ENCODE measurements at places on chromosomes 5 and 9.

GRCh38 chr5:68139611-68140441 lies 75.7 kb upstream of the PIK3R1 start:
- no peak overlapping the region for H3K27ac ChIP-seq
- H3K36me3 ChIP-seq: no peaks in the 10 kb centered on the region
- DNase-seq: no peak
- H3K27me3 ChIP-seq: no peaks in the 10 kb centered on the region
- no peaks in the 10 kb centered on the region for H3K4me1 ChIP-seq
- H3K4me3 ChIP-seq: no peak overlapping the region

GRCh38 chr5:68949256-68949655 lies 144.6 kb upstream of the SLC30A5 start:
- no peak for DNase-seq
- no peaks in the 10 kb centered on the region for H3K4me1 ChIP-seq
- H3K27me3 ChIP-seq: no peaks in the 10 kb centered on the region

- no peaks in the 10 kb centered on the region for H3K36me3 ChIP-seq
- no peak overlapping the region for H3K4me3 ChIP-seq
- DNase-seq: no peak
Measured at GRCh38 chr9:95626885-95627558, 110.3 kb upstream of the PTCH1 start.

DNA sequence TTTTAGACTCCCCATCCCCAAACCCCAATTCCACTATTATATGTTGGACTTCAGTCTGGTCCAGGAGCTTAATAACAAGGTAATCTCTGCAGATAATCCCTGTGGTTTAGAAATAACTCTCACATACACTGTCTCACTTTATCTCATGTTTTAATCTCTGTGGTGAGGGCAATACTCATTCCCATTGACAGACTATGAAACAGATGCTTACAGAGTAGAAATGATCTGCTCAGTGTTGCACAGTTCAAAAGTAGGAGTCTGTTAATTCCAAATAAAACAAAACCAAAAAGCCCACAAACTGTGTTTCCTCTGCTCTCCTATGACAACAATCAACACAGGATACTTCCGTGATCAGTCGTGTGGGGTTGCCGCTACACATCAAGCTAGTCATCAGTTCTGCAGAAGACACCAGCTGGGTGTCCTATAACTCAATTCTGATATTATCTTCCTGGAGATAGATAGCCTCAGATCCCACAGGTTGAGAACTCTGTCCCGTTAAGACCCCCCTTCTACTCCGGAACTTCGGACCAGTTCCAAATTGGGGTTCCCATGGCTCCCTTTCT lies 26.3 kb upstream of the FANCC start:
- H3K27ac ChIP-seq: no peak overlapping the region
- no peaks in the 10 kb centered on the region for H3K4me1 ChIP-seq
- H3K4me3 ChIP-seq: no peak overlapping the region
- DNase-seq: no peak
- no peaks in the 10 kb centered on the region for H3K27me3 ChIP-seq

GRCh38 chr5:7802855-7803254 lies 48.1 kb downstream of the CFAP90 start:
- H3K27me3 ChIP-seq: no peaks in the 10 kb centered on the region
- H3K4me3 ChIP-seq: no peak overlapping the region

DNA sequence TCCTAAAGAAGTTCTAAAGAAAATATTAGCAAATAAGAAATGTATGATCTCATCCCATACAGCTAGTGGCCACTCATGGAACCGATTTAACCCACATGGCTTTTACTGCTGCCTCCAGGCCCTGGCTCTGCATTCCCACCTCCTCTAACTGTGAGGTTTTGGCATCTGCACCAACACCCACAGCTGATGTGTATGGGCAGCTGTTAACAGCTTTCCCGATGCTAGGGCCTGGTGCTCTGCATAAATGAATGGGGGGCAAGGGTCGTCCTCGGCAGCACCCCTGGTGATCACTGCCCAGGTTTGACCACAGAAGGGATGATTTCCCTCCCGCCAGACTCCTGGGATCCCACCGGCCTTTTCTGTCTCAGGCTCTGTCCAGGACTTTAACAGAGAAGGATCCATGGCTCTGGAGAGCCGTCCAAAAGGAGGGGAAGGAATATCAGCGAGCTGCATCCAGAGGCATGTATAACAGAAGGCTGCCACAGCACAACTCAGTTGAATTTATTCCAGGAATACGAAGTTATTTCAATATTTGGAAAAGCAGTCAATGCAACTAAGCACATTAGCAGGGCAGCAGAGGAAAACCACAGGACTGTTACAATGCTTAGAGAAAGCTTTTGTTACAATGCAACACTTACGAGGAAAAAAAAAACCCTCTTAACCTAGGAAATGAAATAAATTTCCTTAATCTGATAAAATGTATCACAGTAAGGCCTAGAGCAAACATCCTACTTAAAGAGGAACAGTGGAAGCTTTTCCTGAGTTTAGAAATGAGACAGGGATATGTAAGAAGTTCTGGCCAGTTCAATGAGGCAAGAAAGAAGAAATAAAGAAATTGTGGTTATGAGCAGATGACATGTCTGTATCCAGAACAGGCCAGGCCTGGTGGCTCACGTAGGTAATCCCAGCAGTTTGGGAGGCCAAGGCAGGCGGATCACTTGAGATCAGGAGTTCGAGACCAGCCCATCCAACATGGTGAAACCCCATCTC lies 63.1 kb downstream of the NACC2 start:
- H3K27me3 ChIP-seq: no peaks in the 10 kb centered on the region
- no peaks in the 10 kb centered on the region for H3K36me3 ChIP-seq
- no peak overlapping the region for H3K27ac ChIP-seq
- no peaks in the 10 kb centered on the region for H3K4me1 ChIP-seq
- no peak overlapping the region for H3K4me3 ChIP-seq

- H3K27me3 ChIP-seq: no peaks in the 10 kb centered on the region
- DNase-seq: no peak
- no peak overlapping the region for H3K4me3 ChIP-seq
- no peak overlapping the region for H3K27ac ChIP-seq
- no peaks in the 10 kb centered on the region for H3K4me1 ChIP-seq
- H3K36me3 ChIP-seq: no peaks in the 10 kb centered on the region
Measured at GRCh38 chr9:100498592-100498991, 25.6 kb downstream of the TMEFF1 start.

DNA sequence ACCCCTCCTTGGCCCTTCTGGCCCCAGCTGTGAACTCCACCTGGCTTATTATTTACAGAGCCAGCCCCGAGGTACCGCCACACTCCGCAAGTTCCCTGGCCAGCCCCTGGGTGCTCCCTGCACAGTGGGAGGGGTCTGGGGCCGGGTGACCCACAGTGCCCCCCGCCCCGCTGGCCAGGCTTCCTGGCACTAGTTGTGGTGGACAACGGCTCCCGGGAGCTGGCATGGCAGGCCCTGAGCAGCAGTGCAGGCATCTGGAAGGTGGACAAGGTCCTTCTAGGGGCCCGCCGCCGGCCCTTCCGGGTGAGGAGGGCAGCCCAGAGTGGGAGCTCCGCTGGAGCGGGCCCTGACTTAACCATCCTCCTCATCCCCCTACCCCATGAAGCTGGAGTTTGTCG lies 3.9 kb downstream of the MAMDC4 start:
- DNase-seq: no peak
- no peak overlapping the region for H3K4me3 ChIP-seq
- H3K27me3 ChIP-seq: no peaks in the 10 kb centered on the region
- no peaks in the 10 kb centered on the region for H3K4me1 ChIP-seq
- no peak overlapping the region for H3K27ac ChIP-seq

GRCh38 chr9:126211441-126212074 lies 115.1 kb upstream of the MVB12B start:
- H3K4me3 ChIP-seq: no peak overlapping the region
- DNase-seq: no peak
- no peaks in the 10 kb centered on the region for H3K36me3 ChIP-seq

DNA sequence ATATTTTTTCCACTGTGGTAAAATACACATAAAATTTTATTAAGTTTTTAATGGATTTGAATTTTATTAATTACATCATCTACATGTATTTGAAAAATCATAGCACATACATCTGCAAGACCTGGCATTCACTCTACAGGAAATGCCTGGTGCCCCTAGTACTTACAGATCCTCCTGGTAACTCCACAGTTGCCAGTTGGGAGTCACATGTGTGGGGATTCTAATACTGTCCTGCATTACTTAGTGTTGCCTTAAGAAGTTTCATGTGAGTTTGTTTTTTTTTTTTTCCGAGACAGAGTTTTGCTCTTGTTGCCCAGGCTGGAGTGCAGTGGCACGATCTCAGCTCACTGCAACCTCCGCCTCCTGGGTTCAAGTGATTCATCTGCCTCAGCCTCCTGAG lies 18.1 kb downstream of the KDM3B start:
- no peak for DNase-seq
- no peaks in the 10 kb centered on the region for H3K4me1 ChIP-seq
- no peak overlapping the region for H3K4me3 ChIP-seq
- H3K27ac ChIP-seq: no peak overlapping the region
- peaks cover 14% of the 10 kb centered on the region for H3K36me3 ChIP-seq

GRCh38 chr5:112312295-112313275 lies 106.5 kb downstream of the EPB41L4A start:
- no peaks in the 10 kb centered on the region for H3K27me3 ChIP-seq
- H3K27ac ChIP-seq: no peak overlapping the region
- no peaks in the 10 kb centered on the region for H3K4me1 ChIP-seq
- no peak for DNase-seq

DNA sequence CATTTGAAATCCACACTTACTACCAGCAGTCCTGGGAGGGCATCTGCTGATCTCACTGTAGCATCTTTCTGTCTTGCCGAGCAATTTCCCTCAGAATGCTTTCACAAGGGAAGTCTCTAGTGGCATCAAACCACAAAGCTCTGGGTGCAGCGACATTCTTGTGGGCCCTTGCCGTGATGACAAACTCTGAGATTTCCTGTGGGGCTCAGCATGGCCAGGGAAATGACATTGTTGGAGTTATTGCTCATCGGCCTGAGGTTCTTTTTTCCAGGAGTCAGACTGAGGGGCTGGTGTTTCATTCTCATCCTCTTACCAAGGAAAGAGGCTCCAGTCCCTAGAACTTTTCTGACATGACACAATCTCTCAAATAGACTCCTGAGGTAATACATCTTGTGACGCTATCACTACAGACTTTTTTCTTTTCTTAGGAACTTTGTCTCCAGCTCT lies 51.4 kb downstream of the PFDN1 start:
- H3K27me3 ChIP-seq: no peaks in the 10 kb centered on the region
- no peak overlapping the region for H3K4me3 ChIP-seq
- no peaks in the 10 kb centered on the region for H3K36me3 ChIP-seq
- H3K27ac ChIP-seq: peak overlapping the region; percentile 30
- H3K4me1 ChIP-seq: peaks cover 24% of the 10 kb centered on the region
- DNase-seq: peak; percentile 14

GRCh38 chr9:4243877-4244812 lies 55.7 kb downstream of the GLIS3 start:
- H3K4me1 ChIP-seq: no peaks in the 10 kb centered on the region
- H3K36me3 ChIP-seq: no peaks in the 10 kb centered on the region
- H3K27me3 ChIP-seq: no peaks in the 10 kb centered on the region
- H3K27ac ChIP-seq: no peak overlapping the region
- no peak for DNase-seq
- no peak overlapping the region for H3K4me3 ChIP-seq

DNA sequence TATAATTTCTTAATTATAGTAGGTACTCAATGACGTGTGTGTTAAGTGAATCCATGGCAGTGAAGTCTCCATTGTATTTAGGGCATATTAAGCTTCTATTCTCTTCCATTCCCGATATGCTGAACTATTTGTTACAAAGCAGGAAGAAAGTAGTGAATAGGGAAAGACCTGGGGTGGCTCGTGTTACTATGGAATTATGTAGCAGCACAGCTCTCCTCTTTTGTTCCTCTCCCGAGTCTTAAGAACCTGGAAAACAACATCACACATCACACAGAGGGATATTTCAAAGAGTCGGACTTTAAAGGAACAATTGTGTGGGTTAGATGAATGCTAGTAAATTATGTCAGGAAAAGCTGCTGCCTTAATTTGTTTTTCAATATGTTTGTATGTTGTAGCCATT lies 131.8 kb downstream of the PCSK5 start:
- H3K27ac ChIP-seq: no peak overlapping the region
- no peak overlapping the region for H3K4me3 ChIP-seq
- H3K4me1 ChIP-seq: peaks cover 32% of the 10 kb centered on the region
- H3K27me3 ChIP-seq: no peaks in the 10 kb centered on the region

GRCh38 chr5:149632311-149633251 lies 51.3 kb downstream of the ARHGEF37 start:
- no peaks in the 10 kb centered on the region for H3K27me3 ChIP-seq
- no peak overlapping the region for H3K27ac ChIP-seq
- H3K4me1 ChIP-seq: no peaks in the 10 kb centered on the region
- no peaks in the 10 kb centered on the region for H3K36me3 ChIP-seq
- H3K4me3 ChIP-seq: no peak overlapping the region
- no peak for DNase-seq

- no peaks in the 10 kb centered on the region for H3K4me1 ChIP-seq
- no peak overlapping the region for H3K27ac ChIP-seq
- no peaks in the 10 kb centered on the region for H3K36me3 ChIP-seq
Measured at GRCh38 chr9:114289571-114290481, 33.1 kb upstream of the ORM1 start.

DNA sequence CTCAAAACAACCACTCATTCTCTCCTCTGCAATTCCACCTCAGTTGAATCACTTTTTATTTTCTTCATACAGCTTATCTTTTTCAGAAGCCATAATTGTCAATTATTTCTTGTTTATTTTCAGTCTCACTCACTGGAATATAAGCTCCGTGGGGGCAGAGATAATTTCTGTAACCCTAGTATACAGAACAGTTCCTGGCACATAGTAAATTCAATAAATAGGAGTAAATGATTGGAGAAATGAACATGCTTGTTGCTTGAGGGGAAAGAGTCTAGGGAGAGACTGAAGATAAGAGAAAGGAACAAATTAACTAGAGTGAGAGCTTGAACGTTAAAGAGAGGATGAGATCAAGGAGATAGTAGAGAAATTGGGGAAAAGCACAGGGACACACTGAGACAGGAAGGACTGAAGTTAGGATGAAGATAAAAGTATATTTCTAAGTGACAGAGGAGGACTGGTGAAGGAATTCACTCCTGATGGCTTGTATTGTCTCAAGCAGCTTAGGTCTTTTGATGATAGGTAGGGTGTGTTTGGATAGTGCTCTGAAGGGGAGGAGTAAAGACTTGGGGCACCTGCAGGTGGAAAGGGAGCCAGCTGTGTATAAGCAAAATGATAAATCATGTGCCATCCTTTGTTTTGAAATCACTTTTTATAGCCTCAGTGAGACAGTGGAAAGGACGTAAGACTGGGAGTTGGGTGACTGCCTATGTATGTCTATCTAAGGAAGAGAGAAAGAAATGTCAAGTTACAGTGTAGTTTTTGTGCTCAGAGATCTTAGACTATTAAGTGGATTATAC lies 2.2 kb downstream of the NAA35 start:
- H3K36me3 ChIP-seq: peaks cover 13% of the 10 kb centered on the region
- peaks cover 16% of the 10 kb centered on the region for H3K4me1 ChIP-seq

GRCh38 chr9:3576328-3576727 lies 50.5 kb upstream of the RFX3 start:
- H3K36me3 ChIP-seq: no peaks in the 10 kb centered on the region
- H3K27ac ChIP-seq: no peak overlapping the region
- H3K4me1 ChIP-seq: no peaks in the 10 kb centered on the region
- no peak overlapping the region for H3K4me3 ChIP-seq
- no peak for DNase-seq
- H3K27me3 ChIP-seq: no peaks in the 10 kb centered on the region
